ENCODE measurements at places on chromosomes 13 and 19. TPM values are rescaled to one million over a fixed set of nuclear protein-coding genes. Genes with fewer than 3 reads are reported as not detected.

Gene TPTE2
- not detected for total RNA-seq

GRCh38 chr19:42229855-42230351 is 9.8 kb downstream of the ZNF526 start:
- DNase-seq, result no peak

GRCh38 chr13:49977992-49978391 is 18.9 kb upstream of the TRIM13 start:
- DNase-seq, result no peak

- DNase-seq, result no peak
Observed at GRCh38 chr19:35458731-35459391, 10.8 kb downstream of the FFAR2 start.

Gene CABP5
- not detected for total RNA-seq

- DNase-seq, result no peak
Observed at GRCh38 chr19:46759817-46760333, 13.6 kb upstream of the STRN4 start.

DNA sequence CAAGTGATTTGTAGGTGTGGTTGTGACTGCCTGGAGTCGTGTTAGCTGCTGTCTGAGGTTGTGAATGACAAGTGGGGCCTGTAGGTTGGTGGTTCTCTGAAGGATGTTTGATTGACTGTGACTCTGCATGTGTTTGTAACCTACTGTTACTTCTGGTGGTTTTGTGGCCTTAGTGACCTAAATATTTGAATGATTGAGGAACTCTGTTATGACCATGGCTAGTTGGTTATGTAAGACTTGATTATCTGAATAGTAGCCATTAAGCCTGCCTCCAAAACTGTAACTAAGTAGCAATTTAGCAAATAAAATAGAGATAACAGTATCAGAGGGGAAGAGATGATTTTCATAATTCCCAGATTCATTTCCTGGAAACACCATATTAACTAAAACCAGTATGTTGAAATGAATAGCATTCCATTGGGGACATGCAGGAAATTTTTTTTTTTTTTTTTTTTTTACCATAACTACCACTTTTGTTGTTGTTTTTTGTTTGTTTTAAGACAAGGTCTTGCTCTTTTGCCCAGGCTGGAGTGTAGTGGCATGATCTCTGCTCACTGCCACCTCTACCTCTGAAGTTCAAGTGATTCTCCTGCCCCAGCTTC is 865 bp downstream of the ZNF382 start:
- no peak for DNase-seq

- DNase-seq, result no peak
Observed at GRCh38 chr13:78524936-78525335, 78.4 kb downstream of the POU4F1 start.

DNA sequence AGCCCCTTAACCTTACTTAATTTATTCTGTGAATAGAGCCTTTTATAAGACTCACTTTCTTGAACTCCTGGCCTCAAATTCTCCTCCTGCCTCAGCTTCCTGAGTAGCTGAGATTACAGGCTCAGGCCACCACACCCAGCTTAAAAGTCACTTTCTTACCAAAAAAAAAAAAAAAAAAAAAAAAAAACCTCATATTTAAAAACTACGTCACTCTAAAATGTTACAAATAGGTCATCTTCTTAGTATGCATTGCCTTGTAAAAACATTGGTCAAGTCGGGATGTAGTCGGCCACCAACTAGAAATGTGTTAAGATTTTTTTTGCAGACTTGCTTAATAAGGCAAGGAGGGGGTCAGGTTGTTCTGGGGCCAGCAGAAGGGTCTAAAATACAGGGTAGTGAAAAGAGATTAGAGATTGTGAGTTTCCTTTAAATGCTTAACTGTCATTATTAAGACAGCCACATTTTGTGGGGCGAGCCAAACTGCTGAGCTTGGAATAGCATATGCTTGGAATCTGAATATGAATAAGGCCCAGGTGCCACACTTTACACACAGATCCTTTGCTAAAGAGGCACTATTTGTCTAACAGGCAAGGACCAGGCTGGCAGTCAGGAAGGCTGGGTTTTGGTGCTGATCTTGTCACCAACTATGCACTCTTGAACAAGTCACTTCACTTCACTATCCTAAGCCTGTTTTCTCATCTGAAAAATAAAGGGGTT is 16.5 kb upstream of the IL17D start:
- DNase-seq, result no peak

Gene TMEM59L
- total RNA-seq, result 0.53 TPM

DNA sequence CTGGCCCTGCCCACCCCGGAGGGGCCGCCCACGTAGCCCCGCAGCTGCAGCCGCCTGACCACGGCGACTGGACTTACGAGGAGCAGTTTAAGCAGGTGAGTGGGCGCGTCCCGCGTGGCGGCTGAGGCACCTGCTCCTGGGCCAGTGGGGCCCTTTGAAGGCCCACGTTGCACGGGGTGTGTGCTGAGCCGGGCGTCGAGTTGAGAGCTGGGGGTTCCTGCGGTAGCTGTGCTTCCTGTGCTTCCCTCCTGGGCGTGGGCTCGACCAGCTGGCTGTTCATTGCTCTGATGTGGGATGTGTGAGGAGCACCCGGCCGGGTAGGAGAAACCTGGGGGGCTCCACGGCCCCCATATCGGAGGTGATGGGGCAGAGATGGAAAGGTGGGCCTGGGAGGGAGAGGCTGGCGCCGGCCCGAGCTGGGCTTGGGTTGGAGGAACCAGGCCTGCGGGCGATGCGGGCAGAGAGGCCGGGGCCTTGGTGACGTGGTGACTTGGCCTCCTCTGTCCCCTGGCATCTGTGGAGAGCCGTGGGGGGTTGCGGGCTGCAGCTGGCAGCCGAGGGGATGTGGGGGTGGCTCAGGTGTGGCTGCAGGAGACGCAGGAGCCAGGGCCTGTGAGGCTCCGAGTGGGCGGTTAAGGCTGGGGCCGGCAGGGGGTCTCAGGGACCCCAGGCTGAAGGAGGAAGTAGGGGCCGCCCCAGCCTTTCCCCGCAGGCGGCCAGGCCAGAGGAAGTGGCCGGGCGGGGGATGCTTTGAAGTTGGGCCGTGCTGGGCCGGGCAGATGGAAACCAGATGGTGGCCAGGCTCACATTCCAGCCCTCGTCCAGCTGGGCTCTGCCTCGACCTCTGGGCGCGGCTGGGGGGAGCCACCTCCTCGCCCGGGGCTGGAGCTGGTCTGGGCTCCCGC is 7.1 kb downstream of the ARID3A start:
- DNase-seq, result peak; percentile 86

- DNase-seq, result no peak
Observed at GRCh38 chr19:52115526-52116053, 20.0 kb upstream of the ZNF841 start.

DNA sequence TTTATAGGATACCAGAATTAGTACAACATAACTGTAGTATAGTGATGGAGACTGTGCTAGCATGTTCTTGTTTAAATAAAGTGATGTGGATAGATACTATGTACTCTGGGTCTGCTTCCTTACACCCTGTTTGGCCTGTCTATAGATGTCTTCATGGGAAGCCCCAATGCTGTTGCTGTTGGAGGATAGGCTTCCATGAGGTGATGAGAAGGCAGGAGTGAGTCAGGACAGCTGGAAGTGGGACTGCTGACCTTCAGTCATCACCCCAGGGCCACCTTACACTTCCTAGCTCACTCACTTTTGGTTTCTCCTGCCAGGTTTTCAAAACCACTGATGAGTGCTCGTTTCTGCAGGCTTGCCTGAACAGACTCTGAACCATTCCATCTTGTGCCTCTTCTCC is 4.2 kb downstream of the KCTD4 start:
- DNase-seq, result no peak

- DNase-seq, result no peak
Observed at GRCh38 chr13:99998261-99998660, 16.7 kb downstream of the ZIC2 start.

GRCh38 chr13:42814868-42815267 is 33.5 kb downstream of the FAM216B start:
- DNase-seq, result no peak

- no peak for DNase-seq
Observed at GRCh38 chr13:37910790-37911189, 41.2 kb upstream of the TRPC4 start.

Gene SCAMP4
- 87.0 TPM for total RNA-seq

DNA sequence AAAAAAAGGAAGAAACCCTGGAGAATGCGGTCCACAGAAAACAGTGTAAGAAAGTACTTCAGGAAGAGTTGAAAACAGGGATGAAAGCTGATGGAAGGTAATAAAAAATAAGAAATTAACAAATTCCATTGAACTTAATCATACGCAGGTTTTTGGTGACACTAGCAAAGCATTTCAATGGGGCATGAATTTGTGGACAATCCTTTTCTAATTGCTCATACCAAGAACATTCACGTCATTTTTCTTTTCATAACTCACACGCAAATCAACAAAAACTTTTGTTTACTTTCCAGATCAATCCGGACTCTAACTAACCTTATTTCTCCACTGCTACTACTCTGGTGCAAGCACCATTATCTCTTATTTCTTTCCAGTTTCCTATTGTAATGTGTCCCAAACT is 1195.0 kb downstream of the SLITRK5 start:
- DNase-seq, result no peak

Gene COL4A1
- total RNA-seq, result 103 TPM

DNA sequence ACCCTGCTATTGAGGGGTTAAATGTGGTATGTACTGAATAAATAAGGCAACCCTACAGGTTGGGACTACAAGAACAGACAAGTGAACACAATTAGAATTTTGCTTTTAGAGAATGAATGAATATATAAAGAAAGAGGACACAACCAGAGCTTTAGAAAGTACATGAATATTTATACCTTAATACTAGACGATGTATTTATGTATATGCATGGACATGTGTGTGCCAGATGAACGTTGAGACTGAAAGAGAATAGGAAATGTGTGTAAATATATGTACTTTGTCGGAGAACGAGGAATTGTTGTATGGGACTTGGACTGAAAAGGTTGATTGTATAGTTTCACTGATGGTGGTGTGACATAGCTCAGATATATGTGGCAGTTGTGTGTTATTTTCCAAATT is 9.3 kb upstream of the COG6 start:
- no peak for DNase-seq

GRCh38 chr13:43150369-43151207 is 127.2 kb downstream of the DNAJC15 start:
- DNase-seq, result no peak

GRCh38 chr19:29501816-29502580 is 23.8 kb upstream of the VSTM2B start:
- DNase-seq, result no peak

Gene ZNF552
- 5.2 TPM for total RNA-seq

Gene ZNF850
- total RNA-seq, result 2.8 TPM

- DNase-seq, result no peak
Observed at GRCh38 chr13:42363941-42364612, 92.1 kb downstream of the AKAP11 start.

Gene ANKLE1
- 0.23 TPM for total RNA-seq

DNA sequence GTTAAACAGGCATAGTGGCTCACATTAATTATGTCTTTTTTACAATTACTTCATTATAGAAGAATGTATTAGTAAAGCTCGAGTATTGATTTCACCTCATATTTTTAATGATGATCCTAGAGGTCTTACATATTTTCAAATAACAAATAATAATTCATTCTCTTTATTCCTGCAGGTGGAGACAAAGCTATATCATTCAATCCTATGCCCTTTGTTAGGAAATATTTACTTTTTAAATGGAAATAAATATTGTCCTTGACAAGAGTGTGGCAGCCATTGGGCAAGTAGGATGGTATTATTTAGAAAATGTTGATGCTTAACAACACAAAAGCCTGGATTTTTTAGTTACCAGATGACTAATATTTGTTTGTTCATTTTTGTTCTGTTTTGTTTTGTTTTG is 127.6 kb downstream of the COG6 start:
- no peak for DNase-seq

DNA sequence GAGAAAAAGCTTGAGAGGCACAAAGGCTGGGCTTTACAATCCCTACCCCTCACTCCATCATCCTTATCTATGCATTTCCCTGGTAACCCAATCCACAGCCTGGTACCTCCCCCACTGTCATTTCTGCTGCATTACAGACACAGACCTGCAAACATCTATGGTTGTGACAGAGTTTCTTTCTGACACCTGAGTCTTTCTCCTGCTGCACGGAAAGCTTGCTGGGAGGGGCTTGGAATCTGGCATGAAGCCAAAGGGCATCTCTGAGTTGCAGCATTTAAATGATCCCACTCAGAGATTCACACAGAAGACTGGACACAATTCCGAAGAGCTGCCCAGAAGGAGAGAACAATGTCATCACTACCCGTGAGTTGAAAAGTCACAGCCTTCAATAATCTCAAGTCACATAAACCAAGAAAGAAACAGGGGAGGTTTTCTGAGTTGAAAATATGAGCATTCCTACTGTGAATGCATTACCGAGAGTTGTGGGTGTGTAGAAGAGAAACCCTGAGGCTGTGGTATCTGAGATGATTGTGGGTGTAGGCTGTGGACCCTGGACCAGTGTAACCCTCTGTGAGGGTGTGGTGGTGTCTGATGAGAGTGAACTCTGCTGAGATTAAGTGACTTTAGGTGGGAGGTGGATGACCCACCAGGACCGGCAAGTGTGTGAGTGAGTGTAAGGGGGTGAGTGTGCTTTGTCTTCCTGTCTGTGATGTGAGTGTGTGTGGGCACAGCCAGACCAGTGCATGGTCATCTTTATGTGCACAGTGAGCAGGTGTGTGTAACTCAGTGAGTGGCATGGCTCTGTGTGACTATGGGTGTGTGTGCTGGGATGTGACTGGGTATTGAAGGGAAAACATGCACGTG is at the start of gene LGALS14:
Gene LGALS14, plus strand, starts transcription at position 301 of the 864 bp plus-strand sequence. Its CDS starts 48 bp downstream, at position 349.
- no peak for DNase-seq

DNA sequence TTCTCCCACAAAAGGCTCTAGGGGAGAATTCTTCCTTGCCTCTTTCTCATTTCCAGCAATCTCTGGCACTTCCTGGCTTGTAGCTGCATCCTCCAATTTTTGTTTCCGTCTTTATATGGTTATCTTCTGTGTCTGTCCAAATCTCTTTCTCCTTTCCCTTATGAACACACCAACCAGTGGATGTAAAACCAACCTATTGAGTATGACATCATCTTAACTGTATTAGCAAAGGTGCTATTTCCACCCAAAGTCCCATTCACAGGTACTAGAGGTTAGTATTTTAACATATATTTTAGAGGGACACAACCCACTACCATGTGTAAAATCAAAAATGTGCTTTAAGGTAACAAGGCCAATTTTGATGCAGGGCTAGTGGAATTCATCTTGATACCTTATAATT is 129.0 kb downstream of the RAP2A start:
- DNase-seq, result no peak

- no peak for DNase-seq
Observed at GRCh38 chr13:67416047-67416925, 186.2 kb upstream of the PCDH9 start.

Gene LILRB5
- 3.1 TPM for total RNA-seq

GRCh38 chr19:10602330-10603083 is 15.4 kb upstream of the AP1M2 start:
- peak; percentile 85 for DNase-seq
